CD4-positive, alpha-beta T cell treated with Interleukin-10 for 1 hour (primary cell): ENCODE measurements at places on chromosomes 16 and 17.

GRCh38 chr17:21228111-21228510, 14.2 kb upstream of the TMEM11 start:
- DNase-seq = no peak

DNA sequence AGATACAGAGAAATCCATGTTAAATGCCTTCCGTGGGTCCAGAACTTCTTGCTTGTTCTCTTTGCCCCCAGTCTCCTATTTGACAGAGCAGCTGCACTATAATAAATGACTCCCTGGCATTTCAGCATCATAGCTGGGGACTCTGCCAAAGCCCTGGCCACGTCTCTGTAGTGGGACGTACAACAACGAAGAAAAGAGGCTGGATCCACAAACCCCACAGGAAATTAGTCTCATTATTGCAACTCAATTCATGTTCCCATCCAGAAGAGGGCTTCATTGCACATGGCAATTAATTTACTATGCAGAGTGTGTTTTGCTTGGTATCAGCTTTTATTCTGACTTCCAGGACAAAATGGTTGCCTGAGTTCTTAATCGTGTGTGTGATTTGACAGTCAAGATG, 121.3 kb downstream of the CDH13 start:
- DNase-seq = no peak

GRCh38 chr17:73112246-73112645, 19.8 kb upstream of the SLC39A11 start:
- DNase-seq = no peak

DNA sequence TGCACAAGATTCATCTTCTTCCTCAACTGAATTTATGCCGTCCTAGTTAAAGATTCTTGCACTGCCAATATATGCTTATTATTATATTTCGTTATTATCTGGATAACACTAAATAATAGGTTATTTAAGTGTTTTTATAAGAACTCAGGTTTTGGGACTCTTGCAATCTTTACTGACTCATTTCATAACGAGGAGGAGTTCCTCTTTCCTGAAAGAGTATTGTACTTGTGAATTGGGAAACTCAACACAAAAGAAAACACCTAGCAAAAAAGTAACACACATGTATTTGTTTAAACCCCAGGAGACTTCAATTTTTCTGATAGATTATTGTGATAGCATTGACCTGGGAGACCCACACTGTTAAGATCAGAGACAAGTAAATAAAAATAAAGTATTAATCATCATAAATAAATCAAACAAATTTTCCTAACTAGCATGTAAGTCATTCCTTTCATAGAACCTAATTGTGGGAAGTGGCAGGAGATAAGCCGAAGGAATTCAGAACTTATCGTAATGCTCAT, 505.8 kb downstream of the KCNJ2 start:
- DNase-seq = no peak

DNA sequence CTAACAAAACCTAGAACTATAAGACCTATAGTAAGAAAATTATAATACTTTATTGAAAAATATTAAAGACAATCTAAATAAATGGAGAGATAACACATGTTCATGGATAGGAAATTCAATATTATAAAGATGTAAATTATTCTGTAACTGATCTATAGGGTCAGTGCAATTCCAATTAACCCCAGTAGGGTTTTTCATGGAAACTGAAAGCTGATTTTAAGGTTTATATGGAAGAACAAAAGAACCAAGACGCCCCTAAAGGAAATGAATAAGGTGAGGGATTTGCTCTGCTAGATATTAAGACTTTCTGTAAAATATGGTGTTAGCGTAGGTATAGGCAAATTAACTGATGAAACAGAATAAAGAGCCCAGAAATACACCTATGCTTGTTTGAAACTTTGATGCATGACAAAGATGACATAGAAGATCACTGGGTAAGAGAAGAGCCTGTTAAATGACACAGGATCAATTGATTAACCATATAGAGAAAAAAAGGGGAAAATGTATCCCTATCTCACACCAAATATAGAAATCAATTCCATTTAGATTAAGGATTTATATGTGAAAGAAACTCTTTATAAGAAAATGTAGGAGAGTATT, 3.0 kb downstream of the ICAM2 start:
- peak; percentile 44 for DNase-seq

DNA sequence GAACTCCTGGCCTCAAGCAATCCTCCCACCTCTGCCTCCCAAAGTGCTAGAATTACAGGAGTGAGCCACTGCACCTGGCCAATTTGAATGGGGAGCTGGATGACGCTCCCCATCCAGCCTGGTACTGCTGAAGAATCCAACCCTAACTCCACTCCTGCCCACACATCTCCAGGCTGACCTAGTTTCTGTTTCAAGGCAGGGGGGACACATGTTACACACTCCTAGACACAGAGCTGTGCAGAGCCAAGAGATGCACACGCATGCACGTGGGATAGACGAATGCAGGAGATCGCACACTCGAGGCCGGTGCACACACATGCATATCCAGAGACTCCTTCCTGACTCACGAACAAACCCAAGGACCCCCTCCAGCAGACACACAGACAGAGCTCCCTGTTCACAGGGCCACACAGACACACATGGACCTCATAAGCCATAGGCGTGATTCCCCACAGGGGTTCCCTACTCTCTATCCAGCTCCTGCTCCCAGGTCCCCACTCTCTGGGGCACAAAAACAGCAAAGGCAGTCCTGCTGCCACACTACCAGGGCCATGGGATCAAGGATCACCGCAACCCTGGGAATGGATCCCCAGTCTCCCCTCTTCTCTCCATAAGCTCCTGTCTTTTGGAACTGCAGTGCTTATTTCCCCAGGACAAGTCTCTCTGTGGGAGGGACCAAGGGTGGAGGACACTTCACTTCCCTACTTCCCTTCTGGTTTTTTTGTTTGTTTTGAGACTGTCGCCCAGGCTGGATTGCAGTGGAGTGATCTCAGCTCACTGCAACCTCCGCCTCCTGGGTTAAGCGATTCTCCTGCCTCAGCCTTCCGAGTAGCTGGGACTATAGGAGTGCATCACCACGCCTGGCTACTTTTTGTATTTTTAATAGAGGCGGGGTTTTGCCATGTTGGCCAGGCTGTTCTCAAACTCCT, 14.4 kb downstream of the EPOP start:
- DNase-seq = no peak

DNA sequence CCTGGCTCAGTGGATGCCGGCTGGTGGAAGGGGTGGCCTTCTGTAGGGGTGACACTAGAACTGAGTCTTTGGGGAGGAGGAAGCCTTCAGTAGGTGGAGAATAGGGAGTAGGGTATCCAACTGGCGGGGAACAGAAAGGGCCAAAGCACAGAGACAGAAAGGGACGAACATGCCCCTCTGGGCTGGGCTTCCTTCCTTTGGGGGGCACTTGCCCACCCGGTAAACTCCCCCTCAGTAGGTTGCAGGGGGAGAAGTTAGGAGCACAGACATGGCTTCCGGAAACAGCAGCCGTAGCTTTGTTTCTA, 774 bp downstream of the ENGASE start:
- peak; percentile 20 for DNase-seq

GRCh38 chr16:84916178-84916577, 95.2 kb downstream of the ZDHHC7 start:
- no peak for DNase-seq

- DNase-seq = no peak
These were observed 1.1 kb downstream of the ATP1B2 start for GRCh38 chr17:7651665-7652387.

DNA sequence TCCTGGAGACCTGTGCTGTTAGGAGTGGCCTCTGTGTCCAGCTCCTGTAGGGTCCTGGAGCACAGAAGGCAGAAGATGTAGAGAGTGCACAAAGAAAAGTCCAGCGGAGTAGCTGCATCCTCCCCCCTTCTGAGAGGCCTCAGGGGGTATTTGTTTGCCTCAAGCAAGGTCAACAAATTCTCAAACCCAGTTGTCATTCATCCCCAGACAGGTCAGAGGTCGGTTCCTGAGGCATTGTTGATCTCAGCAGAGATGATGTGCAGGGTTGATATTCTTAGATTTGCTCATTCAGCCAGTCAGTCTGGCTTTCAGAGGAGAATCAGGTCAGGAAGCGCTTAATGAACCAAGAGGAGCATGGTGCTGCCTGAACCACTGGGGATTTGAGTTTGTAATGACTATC, 8.3 kb upstream of the RBFOX1 start:
- DNase-seq = no peak

DNA sequence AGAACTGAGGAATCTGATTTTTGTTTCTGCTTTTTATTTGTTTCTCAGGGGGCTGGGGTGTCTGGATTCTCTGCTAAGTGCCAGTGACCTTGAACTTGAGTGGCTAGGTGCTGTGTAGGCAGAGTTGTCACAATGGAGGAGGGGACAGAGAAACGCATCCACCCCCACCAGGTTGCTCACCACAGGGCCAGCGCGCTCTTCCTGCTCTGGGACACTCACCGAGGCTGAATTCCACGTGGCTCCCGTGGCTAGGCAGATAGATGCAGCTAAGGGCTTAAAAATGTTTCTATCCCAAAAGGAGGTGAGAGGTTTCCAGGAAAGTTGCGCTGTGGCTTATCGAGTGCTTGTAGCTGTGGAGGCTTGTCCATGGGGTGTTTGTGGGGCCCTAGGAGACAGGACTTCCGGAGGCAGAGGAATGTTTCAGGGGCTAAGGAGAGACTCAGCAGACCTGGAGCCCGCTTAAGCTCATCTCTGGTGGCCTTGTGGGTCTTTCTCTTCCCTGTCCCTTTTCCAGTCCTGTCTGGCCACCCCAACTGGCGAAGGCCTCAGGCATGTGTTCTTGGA, 36.8 kb downstream of the ADCY7 start:
- no peak for DNase-seq

DNA sequence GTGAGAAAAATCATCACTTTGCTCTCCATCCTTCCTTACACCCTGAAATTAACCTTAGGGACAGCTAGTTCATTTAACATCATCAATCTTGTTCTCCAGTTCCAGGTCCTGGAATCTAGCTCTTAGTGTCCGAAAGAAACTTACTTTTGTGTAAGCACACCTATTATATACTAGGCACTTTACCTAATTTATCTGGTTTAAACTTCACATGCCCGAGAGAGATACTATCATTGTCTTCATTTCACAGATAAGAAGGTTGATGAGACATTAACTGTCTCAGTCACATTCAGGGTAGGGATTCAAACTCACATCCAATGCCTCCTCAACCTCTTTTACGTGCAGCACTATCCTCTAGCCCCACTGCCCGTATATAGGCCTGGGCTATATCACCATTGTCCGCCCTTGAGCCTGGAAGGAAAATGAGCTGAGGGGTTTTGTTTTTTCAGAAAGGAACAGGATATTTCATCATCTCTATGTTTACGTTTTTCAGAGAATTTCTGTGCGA, 501 bp upstream of the AP2B1 start:
- DNase-seq = no peak
